Femur (tissue), 1 donor: ENCODE measurements at places on chromosomes 7 and 10.
A peak's percentile ranks its signal among the peaks of the same experiment; 100 is the strongest.

GRCh38 chr7:4297165-4297917 lies 384.8 kb upstream of the FOXK1 start:
- DNase-seq, result no peak

GRCh38 chr7:105896407-105896911 lies 20.1 kb upstream of the ATXN7L1 start:
- no peak for DNase-seq

- no peak for DNase-seq
These were observed 152.2 kb downstream of the CYP26A1 start for GRCh38 chr10:93225938-93226337.

GRCh38 chr7:8528311-8528710 lies 94.9 kb downstream of the NXPH1 start:
- no peak for DNase-seq

DNA sequence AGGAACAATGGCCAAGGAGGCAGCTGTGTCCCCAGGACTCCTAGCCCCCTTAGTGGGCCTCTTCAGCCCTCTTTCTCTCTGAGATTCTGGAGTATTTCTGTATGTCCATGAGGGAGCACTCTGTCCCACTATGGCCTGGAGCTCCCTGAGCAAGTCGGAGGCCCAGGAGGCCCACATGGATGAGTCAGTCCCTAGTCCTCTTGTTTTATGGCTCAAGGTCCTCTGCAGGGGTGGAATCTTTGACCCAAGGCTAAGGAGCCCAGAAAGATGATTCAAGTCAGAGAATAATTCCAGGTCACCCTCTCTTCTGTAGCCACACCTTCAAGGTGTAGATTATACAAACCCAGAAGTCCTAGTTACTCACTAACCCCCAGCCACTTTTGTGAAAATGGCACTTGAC lies 125.6 kb downstream of the PLXNA4 start:
- no peak for DNase-seq

DNA sequence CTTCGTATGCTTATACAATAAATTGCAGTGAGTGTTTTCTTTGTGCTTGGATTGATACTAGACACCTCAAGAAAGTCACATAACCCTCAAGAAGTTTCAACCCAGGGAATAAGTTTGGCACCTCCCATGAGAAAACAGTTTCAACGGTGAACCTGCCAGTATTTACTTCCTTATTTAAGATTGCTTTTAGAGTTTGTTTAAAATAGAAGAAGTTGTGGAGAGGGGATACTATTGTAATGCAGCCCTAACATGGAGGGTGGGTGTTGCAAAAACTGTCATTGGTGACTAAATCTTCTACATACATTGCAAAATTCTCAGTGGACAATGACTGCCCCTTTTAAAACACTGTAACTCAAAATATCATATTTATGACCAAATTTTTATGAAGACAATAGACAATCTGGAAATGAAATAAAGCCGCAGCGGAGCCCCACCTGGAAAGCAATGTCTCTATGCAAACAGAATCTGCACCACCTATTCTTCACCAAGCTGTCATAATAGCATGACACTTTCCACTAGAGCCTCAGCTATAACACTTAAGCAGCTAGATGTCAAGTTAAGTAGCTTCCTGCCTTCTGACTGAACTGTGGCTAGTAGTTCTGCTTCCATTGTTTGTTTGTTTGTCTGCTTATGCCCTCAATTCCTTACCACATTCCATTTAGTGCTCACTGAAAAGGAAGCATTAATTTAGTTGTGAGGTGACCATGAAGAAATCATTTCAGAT lies 98.2 kb downstream of the MDFIC start:
- DNase-seq, result no peak

DNA sequence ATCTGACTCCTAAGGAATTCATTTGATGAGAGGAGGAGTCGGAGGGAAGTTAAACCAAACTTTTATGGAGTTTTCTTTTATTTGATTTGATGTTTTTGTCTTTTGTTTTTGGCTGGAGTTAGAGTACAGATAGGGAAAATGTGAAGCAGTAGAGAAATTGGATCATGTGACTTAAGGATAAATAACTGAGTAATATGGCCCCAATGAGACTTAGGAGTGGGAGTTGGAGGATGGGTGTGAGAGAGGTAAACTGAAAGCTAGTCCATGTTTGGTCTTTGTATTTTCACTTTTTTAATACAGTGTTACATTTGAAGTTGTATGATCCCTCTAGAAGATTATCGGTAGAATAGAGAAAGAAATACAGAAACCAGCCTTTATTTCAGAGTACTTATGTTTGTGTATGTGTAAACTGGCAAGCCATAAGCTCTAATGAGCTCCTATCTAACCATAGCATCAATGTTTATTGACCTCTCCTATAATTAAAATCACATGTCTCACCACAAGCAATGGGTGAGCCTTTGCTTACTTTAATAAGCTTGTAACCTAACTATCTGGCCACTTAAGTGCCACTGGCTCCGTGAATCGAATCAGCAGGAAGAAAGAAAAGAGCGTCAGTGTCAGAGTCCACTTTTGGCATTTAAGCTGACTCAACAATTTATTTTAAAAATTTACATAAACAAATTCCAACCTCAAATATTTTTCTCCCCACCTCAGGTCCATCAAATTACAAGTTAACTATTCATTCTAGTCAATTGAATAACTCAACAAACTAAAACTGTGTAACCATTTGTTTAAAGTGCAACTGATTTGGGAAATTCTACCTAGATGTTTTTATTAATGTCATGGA lies 113.8 kb downstream of the EPDR1 start:
- no peak for DNase-seq

DNA sequence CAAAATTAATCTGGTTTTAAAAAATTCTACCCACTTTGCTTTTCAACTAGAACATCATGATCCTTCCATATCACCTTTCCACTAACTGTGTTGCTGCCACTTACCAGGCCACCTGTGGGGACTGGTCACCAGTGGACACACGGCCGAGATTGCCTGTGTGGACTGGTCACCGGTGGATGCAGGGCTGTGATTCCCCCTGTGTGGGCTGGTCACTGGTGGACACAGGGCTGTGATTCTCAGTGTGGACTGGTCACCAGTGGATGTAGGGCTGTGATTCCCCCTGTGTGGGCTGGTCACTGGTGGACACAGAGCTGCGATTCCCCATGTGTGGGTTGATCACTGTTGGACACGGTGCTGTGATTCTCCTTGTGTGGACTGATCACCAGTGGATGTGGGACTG lies 27.0 kb downstream of the UPP1 start:
- DNase-seq, result no peak

- no peak for DNase-seq
These were observed 89.0 kb upstream of the SVIL start for GRCh38 chr10:29723726-29724125.

DNA sequence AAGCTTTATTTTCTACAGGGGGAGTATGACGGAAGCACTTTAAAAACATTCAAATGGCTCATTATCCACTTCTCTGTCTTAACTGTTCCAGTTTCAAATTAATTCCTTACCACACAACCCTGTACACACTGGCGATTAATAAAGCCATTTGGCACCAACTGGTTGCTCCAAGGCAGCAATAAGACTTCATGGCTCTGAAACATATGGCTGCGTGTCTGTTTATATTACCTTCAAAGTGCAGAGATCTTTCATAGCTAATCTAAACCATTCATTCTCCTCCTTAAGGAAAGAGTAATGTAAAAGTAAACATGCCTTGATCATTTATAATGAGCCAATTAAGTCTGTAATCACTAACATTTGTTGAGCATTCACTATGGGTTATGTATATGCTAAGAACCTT lies 325.7 kb downstream of the PARD3 start:
- no peak for DNase-seq

DNA sequence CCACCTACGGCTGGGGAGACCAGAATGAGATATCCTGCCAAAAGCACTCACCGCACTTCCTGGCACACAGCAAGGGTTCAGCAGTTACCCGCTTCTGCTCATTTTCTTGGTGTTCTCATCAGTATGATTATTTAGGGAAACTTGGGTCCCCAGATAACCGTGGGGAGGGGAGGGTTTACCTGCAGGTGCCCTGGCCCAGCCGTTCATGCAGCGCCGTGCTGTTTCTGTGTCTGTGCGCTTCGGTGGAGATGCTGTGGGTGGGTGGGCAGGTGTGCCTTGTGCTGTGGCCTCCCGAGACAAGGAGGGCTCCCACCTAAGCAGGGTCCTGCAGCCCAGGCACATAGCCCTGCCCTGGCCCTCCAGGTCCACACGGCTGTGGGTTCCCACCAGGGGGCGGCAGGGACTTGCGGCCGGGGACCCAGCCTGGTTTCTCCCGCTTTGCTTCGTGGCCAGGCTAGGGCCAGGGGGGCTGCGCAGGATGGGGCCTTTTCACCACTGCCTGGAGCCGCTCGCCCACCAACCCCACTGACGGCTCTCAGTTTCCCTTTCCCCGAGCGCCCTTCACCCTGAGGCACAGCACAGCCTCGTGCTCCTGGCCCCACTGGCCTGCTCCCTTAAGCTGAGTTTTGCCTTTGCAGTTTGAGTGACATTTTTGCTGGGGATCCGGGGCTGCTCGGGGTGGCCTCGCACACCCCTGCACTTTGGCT lies 78.5 kb downstream of the LHPP start:
- DNase-seq, result peak; percentile 80

- peak; percentile 1 for DNase-seq
These were observed 10.1 kb downstream of the LRRC18 start for GRCh38 chr10:48929413-48929990.

DNA sequence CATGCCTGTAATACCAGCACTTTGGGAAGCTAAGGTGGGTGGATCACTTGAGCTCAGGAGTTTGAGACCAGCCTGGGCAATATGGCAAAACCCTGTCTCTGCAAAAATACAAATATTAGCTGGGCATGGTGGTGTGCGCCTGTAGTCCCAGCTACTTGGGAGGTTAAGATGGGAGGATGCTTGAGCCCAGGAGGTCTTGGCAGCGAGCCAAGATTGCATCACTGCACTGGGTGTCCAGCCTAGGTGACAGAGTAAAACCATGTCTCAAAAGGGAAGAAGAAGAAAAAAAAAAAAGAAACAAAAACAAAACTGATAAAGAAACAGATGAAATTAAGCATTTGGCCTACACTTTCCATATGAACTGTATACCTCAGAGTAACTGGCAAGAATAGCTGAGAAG lies 319.2 kb downstream of the PARD3 start:
- no peak for DNase-seq

- DNase-seq, result no peak
These were observed 90.2 kb upstream of the AGK start for GRCh38 chr7:141460781-141461715.

DNA sequence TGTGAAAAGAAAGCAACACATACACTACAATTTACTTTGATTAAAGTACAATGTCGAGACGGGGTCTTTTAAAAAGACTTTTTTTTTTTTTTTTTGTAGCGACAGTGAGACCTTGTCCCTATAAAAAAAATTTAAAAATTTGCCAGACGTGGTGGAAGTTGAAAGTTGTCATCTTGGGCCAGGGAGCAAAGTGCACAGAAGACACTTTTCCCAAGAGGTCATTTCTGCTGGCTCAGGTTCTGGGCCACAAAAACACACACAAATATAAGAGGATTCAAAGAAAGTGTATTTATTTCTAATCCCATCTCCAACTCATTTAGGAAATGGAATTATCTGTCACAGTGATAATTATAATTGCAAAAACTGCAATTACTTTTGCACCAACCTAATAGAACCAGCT lies 24.7 kb downstream of the SLC26A3 start:
- DNase-seq, result no peak

DNA sequence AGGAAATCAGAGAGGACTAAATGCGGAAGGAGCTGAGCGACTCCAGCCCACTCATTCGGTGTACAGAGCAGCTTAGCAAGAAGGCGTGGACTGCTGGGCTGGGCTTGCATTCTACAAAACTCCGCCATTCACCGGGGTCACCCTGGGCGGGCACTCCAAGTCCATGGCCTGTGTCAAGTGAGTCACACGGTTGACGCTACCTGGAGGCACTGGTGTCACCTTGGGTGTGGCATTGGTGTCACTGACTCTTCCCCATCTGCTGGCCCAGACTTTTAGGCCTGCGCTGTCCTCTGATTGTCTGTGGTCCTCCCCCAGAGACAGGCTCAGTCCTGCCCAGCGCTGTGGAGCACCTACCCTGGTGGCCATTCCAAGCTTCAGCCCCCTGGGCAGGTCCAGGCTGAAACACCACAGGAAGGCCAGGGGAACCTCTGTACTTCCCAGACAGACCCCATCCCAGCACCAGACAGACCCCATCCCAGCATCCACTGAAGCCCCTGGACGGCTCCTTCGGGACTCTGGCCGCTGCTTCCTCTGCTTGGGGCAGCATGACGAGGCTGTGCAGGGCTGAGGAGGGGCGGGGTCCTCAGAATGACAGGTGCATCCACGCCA lies 30.6 kb upstream of the CNPY1 start:
- DNase-seq, result no peak

- no peak for DNase-seq
These were observed 12.2 kb downstream of the IGF2BP3 start for GRCh38 chr7:23458044-23458443.

DNA sequence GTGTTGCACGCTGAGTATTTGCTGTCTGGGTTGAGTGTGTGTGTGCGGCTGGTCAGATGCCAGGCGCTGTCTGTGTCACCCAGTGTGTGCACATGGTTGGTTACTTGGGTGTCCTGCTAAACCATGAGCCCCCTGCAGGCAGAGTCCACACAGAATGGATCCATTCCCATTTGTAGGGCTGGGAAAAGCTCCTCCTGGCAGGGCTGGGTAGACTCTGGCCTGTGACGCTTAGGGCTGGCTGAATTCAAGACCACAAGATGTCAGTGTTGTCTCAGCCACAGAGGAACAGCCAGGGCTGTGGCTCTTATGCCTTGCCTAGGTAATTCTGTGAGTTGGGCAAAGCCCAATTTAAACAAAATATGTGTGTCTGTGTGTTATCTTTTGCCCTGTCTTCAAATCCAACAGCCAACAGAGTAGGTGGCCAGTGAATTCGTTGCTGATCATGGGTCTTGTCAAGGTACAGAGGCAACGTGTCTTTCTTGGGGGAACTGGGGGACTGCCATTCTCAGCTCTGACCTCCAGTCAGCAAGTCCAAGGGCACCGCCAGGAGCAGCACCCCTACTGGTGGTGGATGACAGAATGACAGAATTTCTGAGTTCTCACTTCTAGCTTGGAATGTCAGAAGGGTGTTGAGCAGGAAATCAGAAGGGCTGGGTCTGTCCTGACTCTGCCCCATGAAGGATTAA lies 285.1 kb downstream of the CCSER2 start:
- DNase-seq, result peak; percentile 55

GRCh38 chr10:26857991-26858706 lies 2.6 kb downstream of the ABI1 start:
- DNase-seq, result no peak

DNA sequence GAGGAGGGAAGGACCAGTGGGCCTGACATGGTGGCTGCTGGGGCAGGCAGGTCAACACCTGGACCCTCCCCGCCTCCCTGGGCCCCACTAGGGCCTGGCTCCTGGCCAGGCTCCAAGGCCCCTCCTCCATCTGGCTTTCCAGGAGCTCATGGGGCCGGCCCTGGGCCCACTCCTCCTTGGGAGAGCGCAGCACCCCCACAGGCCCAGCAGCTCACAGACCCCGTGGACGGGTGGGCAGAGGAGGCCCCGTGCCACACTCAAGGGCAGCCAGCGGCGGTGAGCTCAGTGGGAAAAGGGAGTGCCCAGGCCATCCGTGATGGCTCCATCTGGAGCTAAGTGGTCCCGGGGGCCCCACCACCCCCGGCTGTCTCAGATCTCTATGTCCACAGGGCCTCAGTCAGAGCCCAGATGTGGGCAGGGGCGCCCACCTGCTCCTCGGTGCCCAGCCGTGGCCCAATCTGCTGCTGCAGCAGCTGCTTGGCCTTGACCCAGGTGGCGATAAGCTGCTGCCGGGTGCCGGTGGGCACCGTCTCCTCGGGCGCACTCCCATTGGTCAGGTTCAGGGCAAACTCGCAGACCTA lies 32.8 kb downstream of the CFAP46 start:
- DNase-seq, result no peak
